A673 (cell line): ENCODE measurements at places on chromosomes 5 and 9. TPM values are rescaled to one million over a fixed set of nuclear protein-coding genes. Genes with fewer than 3 reads are reported as not detected.
A peak's percentile ranks its signal among the peaks of the same experiment; 100 is the strongest.

- peak; percentile 11 for DNase-seq
Observed at GRCh38 chr9:21903380-21903965, 90.7 kb downstream of the CDKN2A start.

- DNase-seq = no peak
Observed at GRCh38 chr5:164722702-164723101, 1217.3 kb downstream of the MAT2B start.

GRCh38 chr5:74648835-74649293 is 8.3 kb upstream of the ENC1 start:
- DNase-seq = peak; percentile 75

DNA sequence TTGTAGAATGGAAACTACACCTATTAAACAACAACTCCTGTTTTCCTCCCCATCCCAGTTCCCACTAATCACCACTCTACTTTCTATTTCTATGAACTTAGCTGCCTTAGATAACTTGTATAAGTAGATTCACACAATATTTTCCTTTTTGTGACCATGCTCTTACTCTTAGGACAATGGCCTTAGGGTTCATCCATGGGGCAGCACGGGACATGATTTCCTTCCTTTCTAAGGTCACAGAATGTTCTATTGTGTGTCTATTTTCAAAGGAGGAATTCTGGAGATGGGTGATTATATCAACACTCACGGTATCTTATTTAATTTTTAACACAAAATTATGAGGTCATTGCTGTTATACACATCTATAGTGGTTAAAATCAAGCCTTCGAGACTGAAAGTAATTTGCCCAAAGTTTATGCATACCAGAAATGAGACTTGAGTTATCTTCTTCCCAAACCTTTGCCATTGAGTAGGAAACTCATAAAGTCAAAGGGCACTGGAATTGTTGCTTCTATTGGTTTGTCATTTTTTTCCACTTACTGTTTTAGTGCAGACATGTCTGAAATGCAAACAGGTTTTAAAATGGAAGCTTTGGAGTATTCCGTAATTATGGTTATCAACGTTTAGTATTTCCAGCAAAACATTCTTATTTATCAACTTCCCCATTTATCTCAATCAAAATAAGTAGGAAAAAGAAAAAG is 23.6 kb downstream of the CTSL start:
- no peak for DNase-seq

- DNase-seq = no peak
Observed at GRCh38 chr5:72857396-72857795, 40.9 kb downstream of the TNPO1 start.

DNA sequence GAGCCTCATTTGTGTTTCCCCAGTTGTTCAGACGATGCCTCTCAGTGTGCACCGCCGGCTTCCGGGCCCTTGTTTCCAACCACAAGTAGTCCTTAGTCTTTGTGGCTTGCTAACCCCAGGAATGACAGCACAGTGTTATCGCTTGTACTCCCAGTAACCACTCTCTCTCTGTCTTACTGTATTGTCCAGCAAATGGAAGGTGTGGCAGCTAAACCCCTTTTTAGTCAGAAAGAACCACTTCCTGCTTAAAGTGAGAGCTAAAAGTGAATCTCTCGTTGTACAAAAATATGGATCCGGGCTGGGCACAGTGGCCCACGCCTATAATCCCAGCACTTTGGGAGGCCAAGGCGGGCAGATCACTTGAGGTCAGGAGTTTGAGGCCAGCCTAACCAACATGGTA is 61.3 kb downstream of the ENC1 start:
- no peak for DNase-seq

Gene TMEM267
- total RNA-seq = 9.7 and 9.8 TPM in 2 replicates

- DNase-seq = peak; percentile 9
Observed at GRCh38 chr9:123550797-123551196, 194.8 kb downstream of the CRB2 start.

Gene ORM2
- not detected in 2 replicates for total RNA-seq

DNA sequence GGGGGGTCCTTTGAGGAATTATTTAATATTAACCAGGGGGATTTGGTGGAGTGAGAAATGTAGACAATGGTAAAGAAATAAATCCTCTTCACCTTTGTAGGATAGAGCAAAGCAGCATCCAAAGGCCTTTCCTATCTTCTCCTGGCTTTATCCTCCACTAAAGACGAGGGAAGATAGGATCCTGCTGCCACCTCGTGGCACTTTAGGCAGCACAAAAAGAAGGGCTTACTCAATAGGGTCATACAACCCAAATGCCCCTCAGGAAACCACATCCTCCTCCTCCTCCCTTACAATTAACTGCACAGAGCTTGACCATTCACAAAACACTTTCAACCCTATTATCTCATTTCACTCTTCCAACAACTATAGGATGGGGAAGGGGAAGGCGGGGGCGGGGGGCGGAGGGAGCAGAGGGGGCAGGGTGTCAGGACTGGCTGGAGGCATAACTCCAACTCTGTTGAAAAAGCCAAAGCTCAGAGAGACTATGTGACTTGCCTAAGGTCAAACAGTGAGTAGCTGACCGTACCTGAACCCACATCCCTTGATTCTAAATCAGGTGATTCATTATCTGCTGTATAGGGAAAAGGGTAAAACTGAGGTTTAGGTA is 45.4 kb upstream of the MYOT start:
- peak; percentile 60 for DNase-seq

Gene PRR16
- total RNA-seq = not detected in 2 replicates

Gene BTNL8
- not detected in 2 replicates for total RNA-seq

Gene TPPP
- 0.09 and 0.19 TPM in 2 replicates for total RNA-seq

DNA sequence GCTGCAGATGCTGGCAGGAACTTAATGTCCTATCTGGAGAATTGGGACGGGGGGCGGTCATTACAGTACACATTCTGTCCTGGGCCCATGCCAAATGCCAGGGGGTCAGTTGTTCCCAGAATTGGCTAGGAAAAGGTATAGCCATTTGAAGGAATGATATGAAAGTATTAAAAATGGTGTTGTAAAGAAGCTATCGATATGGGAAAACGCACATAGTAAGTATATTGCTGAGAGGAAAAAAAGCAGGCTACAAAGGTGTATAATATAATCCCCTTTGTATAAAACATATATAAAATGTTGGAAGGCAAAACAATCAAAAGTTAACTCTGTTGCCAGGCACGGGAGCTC is 450 bp upstream of the ARHGEF39 start:
- no peak for DNase-seq

- DNase-seq = no peak
Observed at GRCh38 chr5:42854795-42855194, 43.1 kb upstream of the SELENOP start.

Gene FBXO10
- 14.5 and 15.0 TPM in 2 replicates for total RNA-seq

DNA sequence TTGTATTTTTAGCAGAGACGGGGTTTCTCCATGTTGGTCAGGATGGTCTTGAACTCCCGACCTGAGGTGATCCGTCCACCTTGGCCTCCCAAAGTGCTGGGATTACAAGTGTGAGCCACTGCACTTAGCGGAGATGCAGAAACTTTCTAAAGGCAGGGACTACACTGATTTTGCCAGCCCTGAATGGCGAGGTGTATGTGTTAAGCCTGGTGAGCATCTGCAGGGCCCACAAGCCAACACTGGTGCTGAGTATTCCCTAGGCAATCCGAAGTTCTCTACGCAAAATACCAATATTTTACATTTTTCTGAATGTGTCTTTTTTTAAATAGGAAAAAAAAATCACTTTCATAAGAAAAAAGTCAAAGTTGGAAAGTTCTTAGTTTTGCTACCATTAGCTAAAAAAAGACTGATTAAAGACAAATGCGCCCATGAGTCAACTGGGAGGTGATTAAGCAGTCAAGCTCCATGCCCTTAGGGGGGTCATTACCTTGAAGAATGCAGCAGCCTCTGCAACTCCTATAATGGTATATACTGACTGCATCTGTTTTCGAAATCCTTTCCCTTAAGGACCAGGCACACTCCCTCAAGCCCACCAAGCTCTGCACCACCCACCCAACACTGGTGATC is 502.8 kb downstream of the BNC2 start:
- no peak for DNase-seq

- no peak for DNase-seq
Observed at GRCh38 chr5:175712313-175712680, 54.4 kb downstream of the HRH2 start.

DNA sequence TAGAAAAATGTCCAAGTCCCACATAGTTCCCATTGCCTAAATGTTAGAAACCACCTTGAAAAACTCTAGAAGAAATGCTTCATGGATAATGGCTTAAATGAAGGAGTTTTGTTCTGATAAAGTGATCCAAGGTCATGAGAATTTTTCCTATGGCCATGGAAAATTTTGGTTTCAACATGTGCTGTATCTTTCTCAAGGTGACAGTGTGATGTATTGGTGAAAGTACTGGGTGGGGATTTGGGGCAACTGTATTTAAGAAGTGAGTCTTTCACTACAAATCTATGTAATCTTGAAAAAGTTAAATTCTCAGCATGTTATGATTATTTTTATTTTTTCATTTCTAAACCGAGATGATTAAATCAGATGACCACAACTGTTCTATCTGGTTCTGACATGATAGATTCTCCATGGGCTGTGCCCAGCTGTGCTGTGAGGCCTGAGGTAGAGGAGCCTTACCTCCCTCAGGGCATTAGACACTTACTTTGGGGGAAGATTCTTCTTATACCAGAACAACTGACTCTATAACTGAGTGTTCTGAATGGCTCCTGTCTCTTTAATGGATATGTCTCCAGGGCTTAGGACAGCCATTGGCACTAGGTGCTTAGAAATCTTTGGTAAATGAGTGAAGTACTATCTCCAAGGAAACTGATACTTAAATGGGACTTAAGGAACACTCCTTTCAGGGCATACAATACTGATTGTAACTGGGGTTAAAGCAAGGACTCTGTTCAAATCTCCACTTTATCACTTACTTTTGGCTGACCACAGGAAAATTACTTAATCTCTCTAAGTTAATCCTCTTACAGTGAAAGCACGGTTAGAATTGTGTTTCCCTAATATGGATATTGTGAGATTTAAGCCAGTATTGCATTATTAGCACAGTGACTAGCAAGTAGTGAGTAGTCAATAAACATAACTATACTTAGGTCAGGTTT is 397.4 kb upstream of the MEF2C start:
- DNase-seq = peak; percentile 17
